PC-9 (cell line): ENCODE measurements at places on chromosomes 6 and 20.

- peak; percentile 98 for DNase-seq
Observed at GRCh38 chr6:137926207-137926731, 59.2 kb downstream of the TNFAIP3 start.

DNA sequence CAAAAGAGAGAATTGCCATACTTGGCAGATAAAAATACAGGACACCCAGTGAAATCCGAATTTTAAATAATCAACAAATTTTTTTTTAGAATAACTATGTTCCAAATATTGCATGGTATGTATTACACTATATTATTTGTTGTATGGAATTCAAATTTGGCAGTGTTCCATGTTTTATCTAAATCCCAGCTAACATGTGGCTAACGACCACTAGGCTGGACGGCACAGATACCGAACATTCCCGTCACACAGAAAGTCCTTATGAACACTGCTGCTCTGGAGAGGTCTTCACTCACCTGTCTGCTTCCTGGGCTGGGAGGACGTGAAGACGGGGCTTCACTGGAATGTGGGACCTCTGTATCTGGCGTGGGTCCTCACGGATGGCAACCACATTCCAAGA is 32.8 kb downstream of the SNX5 start:
- no peak for DNase-seq

DNA sequence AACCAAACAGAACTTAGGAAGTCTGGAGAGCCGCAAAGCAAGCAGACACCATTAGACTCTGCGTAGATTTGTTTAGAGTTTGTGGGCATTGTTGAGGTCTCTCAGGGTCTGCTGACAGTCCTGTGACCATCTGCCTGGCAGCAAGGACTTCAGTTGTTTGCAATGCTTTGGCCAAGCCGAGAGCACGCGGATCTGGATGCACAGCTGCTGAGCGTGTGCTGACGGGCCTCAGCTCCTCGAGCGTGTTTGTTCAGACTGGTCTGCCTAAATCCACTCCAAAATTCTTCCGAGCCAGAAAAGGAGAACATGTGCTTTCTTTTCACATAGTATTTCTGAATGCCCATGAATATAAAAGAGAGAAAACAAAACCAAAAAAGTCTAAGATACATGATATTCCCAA is 159.0 kb downstream of the ZNF217 start:
- no peak for DNase-seq

GRCh38 chr6:33856655-33857054 is 52.9 kb upstream of the MLN start:
- DNase-seq = no peak

DNA sequence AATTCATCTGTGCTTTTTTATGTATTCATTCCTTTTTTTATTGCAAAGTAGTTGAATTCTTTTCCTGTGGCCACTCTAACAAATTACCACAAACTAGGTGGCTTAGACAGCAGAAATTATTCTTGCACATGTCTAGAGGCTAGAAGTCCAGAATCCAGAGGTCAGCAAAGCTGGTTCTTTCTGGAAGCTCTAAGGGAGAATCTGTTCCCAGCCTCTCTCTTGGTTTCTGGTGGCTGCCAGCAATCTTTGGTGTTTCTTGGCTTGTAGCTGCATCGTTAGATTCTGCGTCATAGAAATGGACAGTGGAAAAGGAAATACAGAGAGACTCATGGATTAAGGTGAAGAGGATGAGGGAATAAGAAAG is 39.3 kb downstream of the GSTA2 start:
- DNase-seq = no peak

- DNase-seq = no peak
Observed at GRCh38 chr6:73139681-73140383, 85.5 kb downstream of the KHDC1L start.

DNA sequence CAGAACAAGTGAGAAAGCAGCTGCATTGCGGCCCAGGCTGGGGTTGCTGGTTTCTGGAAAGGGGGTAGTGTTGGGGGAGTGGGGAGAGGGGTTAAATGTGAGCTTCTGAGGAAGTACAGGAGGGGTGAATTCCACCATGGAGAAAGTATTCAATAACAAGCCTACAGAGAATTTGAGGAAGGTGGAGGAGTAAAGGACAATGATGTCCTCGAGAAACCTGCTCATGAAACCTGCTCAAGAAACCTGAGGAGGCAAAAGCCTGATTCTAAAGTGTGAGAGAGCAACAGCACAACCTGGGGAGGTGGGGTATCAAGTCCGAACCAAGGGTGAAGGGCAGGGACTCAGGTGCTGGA is 138.3 kb upstream of the ESR1 start:
- DNase-seq = no peak

GRCh38 chr20:2396241-2396814 is 15.6 kb downstream of the TGM6 start:
- DNase-seq = no peak

- no peak for DNase-seq
Observed at GRCh38 chr6:26380256-26380655, 2.7 kb upstream of the BTN2A2 start.

- DNase-seq = no peak
Observed at GRCh38 chr20:11852189-11852588, 65.5 kb upstream of the BTBD3 start.

GRCh38 chr6:134217105-134217797 is 100.7 kb downstream of the SGK1 start:
- DNase-seq = peak; percentile 42

DNA sequence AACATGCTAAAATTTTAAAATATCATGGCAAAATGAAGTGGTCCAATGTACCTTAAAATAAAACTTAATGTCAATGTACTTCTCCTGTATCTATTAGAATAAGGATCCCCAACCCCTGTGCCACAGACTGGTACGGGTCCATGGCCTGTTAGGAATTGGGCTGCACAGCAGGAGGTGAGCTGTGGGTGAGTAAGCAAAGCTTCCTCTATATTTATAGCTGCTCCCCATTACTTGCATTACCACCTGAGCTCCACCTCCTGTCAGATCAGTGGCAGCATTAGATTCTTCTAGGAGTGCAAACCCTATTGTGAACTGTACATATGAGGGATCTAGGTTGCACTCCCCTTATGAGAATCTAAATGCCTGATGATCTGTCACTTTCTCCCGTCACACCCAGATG is 86.0 kb downstream of the SLC16A10 start:
- DNase-seq = peak; percentile 0

GRCh38 chr6:26420688-26421171 is 18.7 kb downstream of the BTN3A1 start:
- no peak for DNase-seq

GRCh38 chr6:35506536-35506935 is 6.2 kb downstream of the TULP1 start:
- no peak for DNase-seq

GRCh38 chr6:37373822-37374471 is 20.2 kb downstream of the RNF8 start:
- DNase-seq = no peak

GRCh38 chr6:149043476-149044130 is 273.9 kb upstream of the TAB2 start:
- DNase-seq = peak; percentile 2

DNA sequence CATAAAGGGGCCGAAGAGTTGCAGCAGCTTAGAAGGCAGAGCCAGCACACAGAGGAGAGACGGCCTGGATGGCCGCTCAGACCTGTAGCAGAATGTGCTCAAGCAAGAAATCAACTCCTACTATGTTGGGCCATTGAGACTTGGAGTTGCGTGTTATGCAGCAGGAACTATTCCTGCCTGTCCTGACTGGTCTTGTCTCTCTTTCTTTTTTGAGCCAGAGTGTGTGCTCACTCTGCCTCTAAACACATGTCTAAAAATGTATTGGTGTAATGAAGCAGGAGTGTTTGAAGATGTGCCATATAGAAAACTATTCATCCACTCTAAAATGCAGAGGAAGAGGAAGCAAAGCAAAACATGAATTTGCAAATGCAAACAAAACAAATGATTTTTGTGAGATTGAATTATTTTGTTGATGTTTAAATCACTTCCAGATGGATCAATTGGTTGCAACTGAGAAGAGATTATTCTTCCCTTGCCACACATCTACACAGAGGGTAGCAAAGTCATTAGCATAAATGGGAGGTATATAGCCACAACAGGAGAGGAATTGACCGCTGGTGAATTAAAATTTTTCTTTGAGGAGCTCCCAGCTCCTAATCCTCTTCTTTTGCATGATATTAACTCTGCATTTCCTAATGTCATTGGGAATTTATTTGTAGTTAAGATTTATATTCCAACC is 20.4 kb upstream of the SYNJ2 start:
- no peak for DNase-seq

GRCh38 chr6:149962461-149963211 is 1.1 kb upstream of the ULBP1 start:
- no peak for DNase-seq

DNA sequence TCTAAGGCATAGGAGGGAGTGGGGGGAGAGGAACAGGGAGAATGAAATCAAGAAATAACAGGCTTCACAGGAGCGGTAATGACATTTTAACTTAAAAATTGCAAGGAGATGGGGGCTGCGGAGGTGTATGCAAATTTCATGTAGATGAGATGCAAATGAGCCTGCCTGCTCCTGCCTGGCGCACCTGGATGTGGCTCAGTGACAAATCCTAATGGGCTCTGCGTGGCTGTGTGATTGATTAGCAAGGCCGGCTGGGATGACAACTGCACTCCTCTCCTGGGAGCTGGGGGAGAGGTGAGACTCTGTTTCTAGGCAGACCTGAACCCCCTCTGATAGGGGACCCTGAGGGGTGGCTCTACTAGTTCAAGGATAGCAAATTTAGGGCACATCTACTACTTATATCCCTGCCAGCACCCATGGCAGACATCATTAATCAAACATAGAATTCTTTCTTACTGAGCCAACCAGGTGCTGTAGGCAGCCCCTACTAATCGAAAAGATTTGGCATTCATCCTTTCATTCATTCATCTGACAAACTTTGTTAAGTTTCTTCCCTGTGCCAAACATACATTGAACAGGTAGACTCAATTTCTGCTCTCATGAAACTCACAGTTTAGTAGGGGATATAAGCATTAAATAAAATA is 38.4 kb upstream of the TGM2 start:
- DNase-seq = no peak

DNA sequence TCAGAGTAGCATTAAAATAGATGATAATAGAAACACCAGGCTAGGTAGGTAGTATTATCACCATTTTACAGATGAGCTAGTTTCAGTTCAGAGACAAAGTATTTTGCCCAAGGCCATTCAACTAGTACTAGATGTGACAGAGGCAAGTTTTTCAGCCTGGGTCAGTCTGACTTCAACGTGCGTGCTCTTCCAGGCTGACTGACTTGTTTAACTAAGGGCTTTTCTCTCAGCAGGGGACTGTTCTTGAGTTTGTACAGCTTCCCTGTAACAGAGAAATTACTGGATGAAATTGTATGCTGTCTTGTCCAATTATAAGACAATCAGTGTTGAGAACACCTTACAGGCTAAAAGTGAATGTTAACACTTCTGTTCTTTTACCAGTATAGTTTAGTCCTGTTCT is 333.5 kb upstream of the MAN1A1 start:
- no peak for DNase-seq

DNA sequence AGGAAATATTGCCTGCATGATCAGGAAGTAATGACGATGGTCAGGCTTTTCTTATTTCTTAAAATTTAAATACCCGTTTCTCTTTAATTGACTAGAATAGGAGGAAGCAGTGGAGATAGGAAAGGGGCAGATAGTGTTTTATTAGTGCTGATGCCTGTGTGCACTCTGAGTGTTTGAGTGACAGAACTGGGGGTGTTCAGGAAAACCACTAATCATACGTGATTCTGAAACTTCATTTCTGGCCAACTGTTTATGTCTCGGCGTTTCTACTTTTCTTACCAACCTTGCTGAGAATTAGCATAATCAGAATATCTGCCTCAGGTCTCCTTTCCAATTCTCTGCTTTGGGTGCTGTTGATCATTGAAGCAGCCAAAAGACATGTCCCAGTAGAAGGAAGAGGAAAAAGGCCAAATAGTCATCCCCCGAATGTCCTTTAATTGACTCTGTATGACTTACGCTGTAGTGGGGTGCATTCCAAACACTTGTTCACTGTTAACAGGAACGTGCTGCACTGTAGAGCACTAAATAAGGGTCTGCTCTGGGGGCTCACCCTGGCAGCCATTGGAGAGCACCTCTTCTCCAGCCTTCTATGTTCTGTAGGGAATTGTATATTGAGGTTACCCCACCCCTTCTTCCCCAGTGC is 152.9 kb downstream of the JARID2 start:
- DNase-seq = no peak

- no peak for DNase-seq
Observed at GRCh38 chr6:155580904-155581303, 125.3 kb upstream of the NOX3 start.

GRCh38 chr6:116369540-116369939 is 1.2 kb upstream of the DSE start:
- no peak for DNase-seq

- DNase-seq = no peak
Observed at GRCh38 chr6:69005199-69005598, 370.1 kb downstream of the ADGRB3 start.

DNA sequence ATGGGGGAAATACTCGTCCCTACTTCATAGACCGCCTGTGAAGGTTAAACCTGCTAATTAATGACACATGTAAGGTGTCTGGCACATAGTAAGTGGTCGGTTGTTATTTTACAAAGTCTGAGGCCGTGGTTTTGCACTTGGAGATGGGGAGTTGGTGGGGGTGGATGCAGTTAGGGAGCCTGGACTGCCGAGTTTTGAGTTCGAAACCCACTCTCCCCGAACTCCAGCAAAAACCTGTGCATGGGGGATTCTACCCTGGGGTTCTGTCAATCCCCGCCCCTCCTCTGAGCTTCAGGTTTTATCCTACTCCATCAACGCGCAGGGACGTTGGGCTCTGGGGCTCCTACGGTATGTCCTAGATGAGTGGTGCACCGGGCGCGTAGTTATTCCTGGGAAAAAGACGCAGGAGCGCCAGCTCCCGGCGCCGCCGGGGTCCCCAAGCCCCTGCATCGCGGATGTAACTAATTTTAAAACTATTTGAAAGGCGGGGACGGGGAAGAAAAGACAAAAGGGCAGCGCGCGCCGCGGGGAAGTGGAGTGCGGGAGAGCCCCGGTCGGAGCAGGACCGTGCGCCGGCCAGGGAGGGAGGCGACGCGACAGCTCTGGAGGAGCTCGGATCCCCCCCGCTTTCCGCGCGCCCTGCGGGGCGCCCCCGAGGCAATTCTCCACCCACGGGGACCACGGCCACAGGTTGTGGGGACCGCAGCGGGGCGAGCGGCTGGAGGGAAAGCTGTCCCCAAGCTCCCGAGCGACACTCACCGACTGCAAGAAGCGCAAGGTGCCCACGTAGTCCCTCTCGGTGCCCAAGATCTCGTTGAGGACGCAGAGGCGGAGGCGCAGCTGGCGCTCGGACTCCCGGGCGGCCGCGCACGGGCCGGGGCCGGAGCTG is 672 bp downstream of the PREX1 start:
- no peak for DNase-seq

DNA sequence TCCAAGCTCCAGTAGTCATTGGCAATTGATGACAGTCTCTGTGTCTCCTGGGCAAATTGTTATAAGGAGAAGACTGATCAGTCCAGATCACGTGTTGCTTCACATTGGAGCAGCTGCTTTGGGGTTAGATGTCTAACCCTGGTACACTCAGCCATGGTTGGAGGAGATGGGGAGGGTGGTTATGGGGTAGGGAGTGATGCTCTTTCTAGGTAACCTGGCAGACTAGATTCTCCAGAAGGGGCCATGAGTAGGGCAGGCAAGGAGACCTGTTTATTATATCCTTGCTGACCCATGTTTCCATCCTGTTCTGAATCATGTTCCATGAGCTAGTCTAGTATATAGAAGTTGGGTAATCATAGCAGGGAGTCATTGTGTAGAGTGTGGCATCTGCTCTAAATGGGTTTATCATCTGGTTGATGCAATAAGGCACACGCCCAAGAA is 50.8 kb upstream of the BACH2 start:
- DNase-seq = no peak

GRCh38 chr6:166419717-166420116 is 37.0 kb upstream of the MPC1 start:
- no peak for DNase-seq

GRCh38 chr20:51710361-51710894 is 57.8 kb downstream of the ATP9A start:
- no peak for DNase-seq
